ENCODE measurements at places on chromosomes 7 and 10.

- DNase-seq = peak; percentile 81
These were observed 167.5 kb upstream of the MEOX2 start for GRCh38 chr7:15853832-15854470.

DNA sequence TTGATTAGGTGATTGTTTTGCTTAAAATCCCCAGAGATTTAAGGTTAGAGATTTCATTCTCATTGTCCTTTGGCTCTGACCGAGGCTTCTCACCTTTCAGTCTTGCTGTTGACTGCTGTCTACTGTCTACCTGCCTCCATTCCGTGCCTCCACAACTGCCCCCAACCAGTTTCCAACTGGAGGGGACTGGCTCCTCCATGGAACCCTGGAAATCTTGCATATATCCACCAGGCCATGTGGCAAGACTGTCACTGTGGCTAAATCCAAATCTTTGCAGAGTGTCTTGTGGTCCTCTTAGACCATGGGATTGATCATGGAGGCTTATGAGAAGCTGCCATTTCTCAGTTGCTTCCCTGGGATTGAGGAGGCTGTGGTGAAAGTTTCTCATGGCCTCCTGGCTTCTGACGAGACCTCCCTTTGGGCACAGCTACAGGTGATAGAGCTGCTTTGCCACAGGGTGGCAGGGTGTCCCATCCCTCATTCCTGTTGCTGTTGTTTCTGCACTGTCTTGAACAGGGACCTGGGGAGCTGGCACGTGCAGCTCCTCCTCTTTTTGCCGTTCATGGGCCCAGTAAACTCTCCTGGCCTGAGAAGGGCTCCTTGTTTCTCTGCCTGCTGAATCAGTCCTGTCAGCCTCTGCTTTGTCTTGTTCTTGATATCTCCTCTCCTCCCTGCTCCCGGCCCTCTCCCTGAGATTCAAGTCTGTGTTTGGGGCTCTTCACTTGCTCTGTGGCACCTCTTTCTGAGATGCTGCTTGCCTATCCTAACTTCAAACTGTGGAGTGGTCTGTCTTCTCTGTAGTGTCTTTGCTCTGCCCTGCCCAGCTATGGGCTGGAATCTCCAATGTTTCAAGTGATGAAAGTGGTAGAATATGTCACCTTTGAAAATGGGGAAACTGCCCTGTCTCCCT, 63.6 kb upstream of the IGFBP3 start:
- DNase-seq = no peak

GRCh38 chr7:29430279-29430949, 133.2 kb upstream of the PRR15 start:
- no peak for DNase-seq

DNA sequence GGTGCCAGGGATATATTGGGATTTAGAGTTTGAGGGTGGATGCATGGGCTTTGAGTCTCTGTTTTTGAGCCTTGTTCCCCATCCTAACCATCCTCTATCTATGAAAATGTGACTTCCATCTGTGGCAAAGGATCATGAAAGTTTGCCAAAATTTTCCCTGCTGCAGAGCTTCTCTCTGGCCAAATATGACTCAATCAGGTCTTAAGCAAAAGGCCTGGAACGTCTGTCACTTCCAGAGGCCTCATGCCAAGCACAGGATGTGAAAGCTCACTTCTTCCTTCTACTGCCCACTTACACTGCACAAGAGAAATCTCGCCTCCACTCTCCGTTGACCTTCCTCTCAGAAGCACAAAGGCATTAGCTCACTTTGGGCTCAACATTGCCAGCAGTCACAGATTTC, 696.9 kb upstream of the NRP1 start:
- peak; percentile 68 for DNase-seq

DNA sequence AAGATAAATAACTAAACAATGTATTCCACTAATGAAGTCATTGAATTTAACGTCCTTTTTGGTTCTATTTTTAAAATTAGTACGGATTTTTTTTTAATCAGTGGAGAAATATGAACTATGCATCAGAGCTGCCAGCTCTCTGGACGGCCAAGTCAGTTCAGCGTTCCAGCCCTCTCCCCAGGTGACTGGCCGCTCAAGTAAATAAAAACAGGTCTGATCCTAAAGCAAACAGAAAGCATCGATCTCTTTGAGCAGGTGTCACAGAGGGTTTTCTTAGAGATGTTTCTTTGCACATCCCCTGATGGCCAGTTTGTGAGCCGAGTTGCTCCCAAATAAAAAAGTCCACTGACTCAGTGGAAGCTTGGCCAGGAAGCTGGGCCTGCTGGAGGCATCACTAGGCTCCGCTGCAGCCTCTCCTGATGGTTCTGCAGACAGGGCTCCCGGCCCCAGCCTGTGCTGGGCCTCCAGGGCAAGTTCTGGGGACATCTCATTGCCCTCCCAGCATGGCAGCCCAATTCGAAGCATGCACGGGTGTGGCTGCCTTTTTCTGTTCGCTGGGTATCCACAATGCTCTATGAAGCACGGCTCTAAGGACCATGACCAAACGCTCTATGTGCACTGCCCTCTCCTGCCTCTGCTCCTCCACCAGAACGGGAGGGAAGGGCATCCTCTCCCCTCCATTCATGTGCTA, 74.7 kb upstream of the PPP2R2D start:
- DNase-seq = no peak

GRCh38 chr7:832968-833424, 720 bp downstream of the SUN1 start:
- DNase-seq = no peak

DNA sequence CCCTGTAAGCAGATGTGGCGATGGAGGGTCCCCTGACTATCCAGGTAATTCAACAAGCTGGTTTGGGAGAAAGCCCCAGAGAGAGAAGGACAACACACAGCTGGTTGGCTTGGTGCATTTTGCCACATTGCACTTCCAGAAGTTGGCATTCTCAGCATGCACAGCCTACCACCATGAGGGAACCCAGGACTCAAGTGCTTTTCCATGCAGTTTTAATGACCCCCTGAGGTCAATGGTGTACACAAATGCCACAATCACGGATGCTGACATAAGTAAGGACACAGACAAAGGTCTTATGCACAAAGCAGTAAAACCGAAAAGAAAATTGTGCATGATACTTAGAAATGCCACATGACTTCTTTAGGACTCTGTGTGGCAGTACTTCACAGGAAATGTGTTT, 645.1 kb downstream of the KCNMA1 start:
- no peak for DNase-seq

DNA sequence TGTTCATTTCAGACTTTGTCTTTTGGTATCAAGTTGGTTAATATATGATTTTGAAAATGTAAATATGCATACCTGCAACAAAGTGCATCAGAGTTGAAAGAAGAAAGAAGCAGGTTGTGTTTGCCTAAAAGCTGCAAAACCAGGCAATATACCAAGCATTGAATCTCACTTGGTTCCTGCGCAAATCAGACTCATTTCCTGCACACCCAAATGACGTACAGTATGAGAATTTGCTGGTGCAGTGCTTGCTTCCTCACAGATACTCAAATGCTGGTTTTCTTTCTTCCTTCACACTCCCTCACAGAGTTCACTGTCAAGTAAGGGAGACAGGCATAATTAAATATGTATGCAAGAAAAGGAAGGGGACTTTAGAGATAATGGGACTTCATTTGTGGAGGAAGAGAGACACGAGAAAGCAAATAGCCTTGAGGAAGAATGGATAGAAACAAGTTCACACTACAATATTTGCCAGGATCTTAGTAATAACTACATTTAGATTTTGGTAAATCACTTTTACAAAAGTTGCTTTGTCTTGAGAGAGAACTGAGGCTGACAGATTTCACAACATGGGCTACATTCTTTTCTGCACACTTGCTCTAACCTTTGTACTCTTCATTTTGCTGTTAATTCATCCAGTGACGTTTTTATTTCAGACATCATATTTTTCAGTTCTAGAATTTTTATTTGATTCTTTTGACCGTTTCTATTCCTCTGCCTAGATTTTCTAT, 56.9 kb upstream of the AOAH start:
- no peak for DNase-seq

GRCh38 chr7:44084701-44085100, 2.4 kb upstream of the POLM start:
- DNase-seq = peak; percentile 33

GRCh38 chr10:3889961-3890522, 105.0 kb upstream of the KLF6 start:
- peak; percentile 75 for DNase-seq

DNA sequence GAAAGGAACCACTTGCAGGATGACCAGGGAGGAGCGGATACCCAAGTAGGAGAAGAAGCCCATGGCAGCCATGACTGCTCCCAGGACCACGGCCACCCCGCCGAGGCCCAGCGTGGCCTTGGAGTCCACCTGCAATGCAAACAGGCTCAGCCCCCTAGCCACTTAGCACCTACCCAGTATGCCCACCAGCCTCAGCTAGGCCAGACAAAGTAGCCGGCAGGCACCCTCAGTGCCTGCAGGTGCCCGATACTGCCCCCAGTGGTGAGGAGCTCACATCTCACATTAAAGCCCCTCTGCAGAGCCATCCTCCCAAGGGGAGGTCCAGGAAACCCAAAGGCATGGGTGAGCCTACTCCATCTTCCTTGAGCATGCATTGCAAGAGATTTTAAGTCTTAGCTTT, 6.6 kb downstream of the NPC1L1 start:
- DNase-seq = peak; percentile 20

- DNase-seq = no peak
These were observed 36.0 kb upstream of the LAMB1 start for GRCh38 chr7:108038986-108039385.

DNA sequence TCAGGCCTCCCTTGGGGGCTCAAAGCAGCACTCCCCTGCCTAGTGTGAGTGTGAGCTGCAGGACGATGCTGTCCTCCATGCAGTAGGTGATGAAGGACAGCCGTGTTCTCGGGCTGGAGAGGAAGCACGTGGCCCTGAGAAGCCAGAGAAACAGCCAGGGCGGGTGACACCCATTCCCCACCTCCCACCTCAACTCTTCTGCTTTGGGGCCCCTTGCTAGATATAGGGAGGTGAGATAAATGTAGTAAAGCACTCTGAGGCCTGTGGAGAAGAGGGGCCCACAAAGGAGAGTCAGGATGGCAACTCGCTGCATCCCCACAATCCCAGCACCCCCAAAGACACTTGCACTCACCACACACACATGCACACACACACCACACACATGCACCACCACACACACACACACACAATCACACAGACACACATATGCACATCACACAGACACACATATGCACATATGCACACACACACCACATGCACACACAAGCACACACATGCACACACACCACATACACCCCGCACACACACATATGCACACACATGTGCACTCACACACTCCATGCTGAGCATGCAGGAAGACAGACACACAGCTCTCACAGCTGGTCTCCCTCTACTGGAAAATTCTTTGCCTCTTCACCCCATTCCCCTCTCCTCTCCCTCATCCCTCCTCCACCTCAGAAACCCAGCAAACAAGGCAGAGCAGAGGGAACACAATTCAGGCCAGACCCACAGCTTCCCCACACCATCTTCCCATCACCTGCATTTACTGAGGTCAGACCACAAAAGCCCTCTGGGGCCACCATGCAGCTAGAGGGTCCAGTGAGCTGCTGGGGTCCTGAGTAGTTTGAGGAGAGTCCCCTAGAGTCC, 30.5 kb downstream of the ANXA8 start:
- no peak for DNase-seq

DNA sequence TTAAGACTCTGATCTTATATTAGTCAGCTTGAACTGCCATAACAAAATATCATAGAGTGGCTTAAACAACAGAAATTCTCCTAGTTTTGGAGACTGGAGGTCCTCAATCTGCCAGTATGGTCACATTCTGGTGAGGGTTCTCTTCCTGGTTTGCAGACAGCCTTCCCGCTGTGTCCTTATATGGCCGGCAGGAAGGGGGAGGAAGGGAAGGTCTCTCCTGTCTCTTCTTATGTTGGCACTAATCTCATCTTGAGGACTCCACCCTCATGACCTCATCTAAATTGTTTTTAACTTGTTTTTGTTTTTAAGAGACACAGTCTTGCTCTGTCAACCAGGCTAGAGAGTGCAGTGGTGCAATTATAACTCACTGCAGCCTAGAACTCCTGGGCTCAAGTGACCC, 53.1 kb downstream of the VPS41 start:
- DNase-seq = no peak

GRCh38 chr7:104927055-104927454, 87.0 kb upstream of the KMT2E start:
- no peak for DNase-seq

DNA sequence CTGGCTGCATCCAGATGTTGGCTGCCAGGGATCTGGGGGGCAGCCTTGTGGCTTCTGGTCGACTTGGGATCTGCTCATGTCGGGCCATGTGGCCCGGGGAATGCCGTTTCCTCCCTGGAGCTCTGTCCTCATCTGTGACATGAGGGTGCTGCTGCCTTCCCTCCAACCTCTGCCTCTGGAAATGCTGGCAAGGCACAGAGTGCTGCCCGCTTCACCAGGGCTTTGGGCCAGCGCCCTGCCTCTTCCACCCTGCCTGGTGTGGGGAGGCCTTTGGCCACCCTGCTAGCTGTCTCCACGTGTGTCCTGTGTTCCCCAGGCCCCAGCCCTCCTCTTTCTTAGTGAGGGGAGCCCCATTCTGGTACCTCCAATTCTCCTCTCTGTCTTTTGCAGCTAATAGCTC, 5.8 kb upstream of the SMARCD3 start:
- DNase-seq = no peak

DNA sequence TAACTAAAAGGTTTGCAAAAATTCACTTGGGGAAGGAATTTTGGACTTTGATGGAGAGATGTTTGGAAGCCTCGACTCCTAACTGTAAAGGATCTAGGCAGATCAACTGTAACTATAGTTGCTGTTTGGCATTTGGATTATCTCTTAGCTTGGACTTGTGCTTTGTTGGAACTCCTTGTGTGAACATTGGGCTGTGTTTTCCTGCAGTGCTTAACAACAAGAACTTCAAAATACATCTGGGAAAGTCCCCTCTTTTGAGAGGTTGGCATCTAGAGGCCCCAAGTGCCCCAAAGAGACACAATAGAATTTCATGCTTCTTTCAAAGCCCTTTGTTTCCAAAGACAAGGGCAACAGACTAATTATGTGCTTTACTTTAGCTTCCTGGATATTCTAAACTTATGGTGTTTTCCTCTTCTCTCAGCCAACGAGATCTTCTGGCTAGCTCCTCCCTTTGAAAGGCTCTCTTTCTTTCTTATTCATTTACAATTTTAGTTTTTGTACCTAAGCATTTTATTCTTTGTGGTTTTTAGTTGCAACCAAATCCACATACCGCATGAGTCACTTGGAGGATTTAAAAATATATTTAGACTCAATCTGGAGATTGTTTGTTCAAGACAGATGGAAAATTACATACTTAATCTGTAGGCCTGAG, 11.6 kb downstream of the ABCA13 start:
- DNase-seq = peak; percentile 55

GRCh38 chr10:86727470-86727869, 28.9 kb upstream of the BMPR1A start:
- peak; percentile 50 for DNase-seq

All from fibroblast of skin of right quadriceps (primary cell).